ENCODE measurements at places on chromosomes 5 and 9.

- DNase-seq = no peak
Observed at GRCh38 chr5:112467485-112467884, 48.4 kb upstream of the EPB41L4A start.

- no peak for DNase-seq
Observed at GRCh38 chr5:163105456-163105855, 331.9 kb upstream of the CCNG1 start.

- no peak for DNase-seq
Observed at GRCh38 chr5:170466988-170467707, 36.7 kb upstream of the KCNIP1 start.

DNA sequence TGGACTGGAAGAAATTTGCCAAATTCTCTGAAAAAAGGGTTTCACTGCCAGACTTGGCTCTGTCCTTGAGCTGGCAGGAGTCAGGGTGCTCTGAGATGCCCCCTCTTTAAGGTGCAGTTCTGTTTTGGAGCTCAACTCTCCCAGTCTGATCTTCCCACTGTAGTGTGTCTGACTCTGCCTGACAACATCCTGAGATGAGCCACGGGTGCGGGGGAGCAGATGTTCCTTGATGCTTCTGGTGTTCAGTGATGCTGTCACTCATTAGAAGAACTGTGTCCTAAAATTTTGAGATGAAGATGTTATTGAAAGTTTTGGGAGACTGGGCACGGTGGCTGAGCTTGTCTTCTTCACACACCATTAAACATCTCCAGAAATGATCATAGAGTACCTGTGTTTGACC, 78.2 kb downstream of the BASP1 start:
- no peak for DNase-seq

DNA sequence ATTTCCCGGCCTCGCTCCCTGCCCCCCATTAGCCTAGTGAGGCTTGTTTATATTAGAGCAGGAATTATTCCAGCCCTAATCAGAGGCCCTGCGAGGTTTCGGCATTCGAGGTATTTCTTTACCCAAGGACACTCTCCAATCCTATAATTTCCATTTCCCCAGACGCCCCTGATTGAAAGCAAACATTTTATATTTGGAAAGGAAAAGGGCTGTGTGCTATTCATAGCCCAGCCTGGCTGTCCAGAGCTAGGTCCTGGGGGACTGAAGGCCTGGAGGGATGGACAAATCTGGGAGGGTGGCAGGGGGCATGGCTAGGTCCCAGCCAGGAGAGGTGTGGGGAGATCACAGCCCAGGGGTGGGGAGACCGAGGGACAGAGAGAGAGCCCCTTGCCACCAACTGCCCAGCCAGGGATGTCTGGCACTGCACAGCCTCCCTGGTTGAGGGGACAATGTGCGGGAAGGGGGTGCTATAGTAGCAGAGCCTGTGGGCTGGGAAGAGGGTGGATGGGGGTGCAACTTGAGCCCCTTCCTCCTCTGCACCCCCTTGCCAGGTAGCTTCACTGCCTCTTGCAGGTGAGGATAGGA, 125.1 kb downstream of the BARX1 start:
- DNase-seq = no peak

DNA sequence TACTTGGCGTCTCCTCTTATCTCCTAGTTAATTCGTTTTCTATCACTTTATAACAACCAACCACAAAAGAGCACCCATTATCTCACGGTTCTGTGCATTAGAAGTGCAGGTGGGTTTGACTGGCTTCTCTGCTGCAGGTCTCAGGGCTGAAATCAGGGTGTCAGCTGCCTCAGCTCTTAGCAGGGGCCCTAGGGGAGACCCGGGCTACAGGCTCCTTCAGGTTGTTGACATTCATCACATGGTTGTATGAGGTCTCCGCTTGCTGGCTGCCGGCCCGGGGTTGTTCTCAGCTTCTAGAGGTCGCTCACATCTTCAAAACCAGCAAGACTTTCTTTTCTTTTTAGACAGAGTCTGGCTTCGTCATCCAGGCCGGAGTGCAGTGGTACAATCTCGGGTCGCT, 2.9 kb upstream of the ZMYND19 start:
- DNase-seq = no peak

DNA sequence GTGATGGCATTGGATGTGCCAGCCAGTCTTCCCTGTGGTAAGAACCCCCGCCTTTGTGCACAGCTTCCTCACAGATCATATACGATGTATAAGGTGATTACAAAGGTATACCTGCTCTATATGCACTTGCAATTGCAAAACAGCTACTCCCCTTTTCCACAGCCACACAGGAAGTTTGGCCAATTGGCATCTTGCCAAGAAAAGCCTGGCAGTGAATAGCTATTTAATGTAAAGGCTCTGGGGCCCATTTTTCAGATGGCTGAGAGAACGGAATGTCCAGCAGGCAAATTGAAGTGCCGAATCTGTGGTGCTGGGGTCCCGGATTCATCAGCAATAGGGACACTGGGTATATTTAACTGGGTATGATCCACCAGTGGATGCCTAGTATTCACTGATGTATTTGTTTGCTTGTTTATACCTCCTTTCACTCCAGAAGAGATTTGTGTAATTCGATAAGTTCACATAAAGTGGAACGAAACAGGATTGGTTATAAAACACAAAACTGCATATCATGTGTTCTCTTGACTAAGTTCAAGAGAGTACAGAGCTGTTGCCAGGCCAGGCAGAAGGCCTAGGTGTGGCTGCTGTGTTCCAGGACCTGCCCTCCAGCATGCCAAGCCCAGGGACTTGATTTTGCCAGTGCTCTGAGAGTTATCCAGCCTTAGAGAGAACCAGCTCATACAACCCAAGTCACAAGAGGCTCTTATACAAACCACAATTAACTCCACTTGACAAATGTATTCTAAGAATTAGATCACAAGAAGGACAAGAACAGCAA, 27.7 kb upstream of the GABRP start:
- no peak for DNase-seq

DNA sequence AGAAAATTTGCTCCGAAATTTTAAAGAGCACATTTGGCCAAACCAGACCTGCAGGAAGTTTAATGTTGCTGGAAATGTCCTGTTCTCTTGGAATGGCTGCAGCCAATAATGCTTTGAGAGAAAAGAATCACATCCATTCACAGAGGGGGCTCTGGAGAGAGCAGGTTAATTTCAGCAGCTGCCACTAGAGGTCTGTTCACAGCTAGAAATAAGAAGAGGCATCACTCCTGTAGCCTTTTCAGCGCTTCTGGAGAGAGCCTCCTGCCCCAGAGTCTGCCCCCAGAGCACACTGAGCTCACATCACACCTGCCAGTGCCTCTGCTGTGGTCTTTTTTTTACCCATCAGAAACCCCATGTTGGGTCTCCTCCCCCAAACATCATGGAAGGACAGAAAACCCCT, 124.8 kb upstream of the RAD23B start:
- DNase-seq = peak; percentile 9

DNA sequence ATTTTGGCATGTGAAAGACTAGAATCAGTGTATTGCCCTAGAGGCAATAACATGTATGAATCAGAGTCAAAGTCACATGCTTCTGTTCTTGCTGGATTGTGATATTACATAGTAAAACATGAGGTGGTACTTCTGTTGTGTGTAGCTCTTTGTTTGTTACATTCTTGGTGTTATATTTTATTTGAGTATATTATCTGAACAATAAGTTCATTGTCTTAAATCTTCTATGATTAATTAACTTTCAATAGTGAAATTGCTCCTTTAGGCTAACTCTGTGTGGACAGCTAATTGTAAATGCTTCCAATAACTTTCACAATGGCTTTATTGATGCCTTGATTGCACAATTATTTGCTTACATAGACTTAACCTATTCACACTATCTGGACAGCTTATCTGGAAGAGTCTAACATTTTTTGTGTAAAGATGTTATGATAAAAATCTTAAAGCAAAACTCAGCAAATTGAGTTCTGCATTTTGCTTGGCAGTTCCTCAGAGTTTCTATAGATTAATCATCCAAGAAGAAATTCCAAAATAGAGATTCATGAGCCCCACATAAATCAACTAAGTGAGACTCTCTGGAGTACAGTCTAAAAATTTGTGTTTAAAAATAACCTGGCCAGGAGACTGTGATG, 239.6 kb upstream of the TUSC1 start:
- DNase-seq = no peak

DNA sequence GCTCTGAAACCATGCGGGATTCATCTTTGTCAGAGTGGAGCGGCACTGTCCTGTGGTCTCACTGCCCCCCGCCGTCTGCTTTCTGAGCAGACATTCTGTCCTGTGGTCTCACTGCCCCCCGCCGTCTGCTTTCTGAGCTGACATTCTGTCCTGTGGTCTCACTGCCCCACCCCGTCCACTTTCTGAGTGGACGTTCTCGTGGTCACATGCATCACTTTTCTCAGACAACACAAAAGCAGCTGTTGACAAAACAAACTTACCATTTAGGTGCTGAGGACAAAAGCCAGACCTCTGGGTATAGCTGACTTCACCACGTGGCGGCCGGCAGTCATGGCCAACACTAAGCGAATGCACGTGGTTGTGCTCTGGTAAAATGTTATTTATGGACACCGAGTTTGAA, 2.8 kb downstream of the LRRC14B start:
- no peak for DNase-seq

GRCh38 chr9:744790-745484, 96.6 kb upstream of the DMRT1 start:
- DNase-seq = no peak

DNA sequence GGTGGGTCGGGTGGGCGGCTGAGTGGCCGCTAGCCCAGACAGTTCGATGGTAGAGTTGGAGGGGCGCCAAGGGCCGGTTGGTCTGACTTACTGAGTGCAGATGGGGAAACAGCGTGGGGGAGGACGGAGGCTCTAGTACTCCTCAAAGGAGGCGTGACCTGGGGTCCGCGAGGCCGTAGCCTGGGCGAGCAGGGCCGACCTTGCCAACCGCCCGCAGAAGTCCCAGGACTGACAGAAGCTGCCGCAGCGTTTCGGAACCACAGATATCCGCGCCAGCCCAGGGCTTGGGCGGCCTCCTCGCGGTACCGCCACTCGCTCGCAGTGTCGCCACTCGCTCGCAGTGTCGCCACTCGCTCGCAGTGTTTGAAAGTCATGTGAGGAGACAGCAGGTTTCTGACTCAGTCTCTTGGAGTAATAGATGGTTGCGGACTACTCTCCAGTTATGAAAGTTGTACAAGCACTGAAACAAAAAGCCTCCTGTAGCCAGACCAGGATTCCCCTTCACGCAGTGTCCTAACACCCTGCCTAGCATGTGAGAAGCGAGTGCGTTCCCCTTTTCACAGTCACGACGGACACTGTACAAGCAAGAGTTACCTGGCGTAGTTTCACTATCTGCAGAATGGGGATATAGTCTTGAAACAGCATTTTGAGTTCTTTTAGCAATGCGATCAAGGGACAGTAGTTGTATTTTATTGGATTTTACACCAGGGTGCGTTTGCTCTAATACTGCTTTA, 674 bp downstream of the TMEM38B start:
- DNase-seq = peak; percentile 77

GRCh38 chr5:101539315-101539714, 636.2 kb upstream of the ST8SIA4 start:
- no peak for DNase-seq

DNA sequence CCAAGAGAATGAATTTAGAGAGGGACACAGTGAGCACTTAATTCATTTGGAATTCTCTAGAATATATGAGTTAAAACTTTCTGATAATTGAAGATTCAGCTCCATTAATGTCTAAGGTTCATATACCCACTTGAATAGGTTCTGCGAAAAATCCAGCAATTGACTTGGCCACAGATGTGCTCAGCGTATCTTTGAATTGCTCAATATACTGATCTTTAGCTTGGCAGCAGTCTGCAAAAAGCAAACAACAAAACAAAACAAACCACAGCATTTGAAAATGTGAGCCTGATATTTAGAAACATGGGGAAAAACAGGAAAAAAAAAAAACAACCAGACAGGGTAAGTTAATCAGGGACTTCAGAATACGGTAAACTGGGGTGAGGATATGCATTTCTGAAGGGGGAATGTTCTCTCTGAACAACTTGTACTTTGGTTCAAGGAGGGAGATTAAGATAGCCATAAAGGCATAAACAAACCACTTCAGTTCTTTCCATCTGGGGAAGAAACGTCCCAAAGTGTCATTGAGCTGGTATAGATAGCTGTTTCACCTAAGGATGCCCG, 21.4 kb downstream of the AGXT2 start:
- no peak for DNase-seq

- DNase-seq = no peak
Observed at GRCh38 chr5:87002485-87002884, 265.2 kb upstream of the RASA1 start.

GRCh38 chr5:145976431-145977155, 40.2 kb downstream of the SH3RF2 start:
- no peak for DNase-seq

DNA sequence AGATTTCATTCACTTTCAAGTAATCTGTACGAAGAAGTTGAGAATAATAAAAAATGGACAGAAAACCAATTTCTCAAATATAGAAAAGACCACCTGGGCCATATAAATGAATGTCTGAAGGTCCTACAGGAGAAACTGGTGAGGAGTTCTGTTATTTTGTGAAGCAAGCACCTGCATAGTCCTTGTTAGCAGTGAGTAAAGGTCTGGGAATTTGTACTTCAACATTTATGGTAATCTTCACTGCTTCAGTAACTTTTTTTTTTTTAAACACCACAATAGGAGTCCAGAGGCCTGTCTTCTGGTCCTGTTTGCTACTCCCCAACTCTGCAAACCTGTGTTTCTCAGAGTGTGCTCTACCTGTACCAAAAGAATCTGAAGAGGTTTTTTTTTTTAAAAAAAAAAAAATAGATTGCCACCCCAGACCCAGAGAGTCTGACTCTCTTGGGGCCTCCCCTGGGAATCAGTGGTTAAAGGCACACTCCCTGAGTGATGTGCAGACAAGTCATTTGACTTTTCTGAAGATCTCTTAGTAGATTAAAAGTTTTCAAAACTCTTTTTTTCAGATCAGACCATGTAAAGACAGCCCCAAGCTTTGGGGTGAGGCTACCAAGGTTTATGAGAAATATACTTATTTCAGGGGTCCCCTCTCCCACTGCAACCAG, 55.5 kb downstream of the FAM81B start:
- DNase-seq = no peak

DNA sequence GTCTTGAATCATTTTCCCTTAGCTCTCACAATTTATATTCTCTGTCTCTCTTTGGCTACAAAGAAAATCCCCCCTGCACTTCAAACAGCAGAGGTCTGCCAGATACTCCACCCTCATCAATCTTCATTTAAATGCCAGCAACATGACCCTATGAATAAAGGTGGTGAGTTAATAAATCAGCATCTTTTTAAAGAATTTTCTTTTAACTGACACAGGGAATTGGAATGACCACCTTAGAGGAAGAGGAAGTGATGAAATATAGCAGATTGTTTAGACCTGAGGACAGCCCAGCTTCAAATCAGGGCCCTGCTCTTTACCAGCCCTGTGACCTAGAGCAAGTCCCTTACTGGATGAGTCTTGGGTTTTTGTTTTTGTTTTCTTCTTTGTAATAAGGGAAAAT, 223.1 kb upstream of the PAPPA start:
- DNase-seq = no peak

- DNase-seq = no peak
Observed at GRCh38 chr5:105684799-105685198, 1985.9 kb downstream of the EFNA5 start.

GRCh38 chr9:88925481-88925880, 65.8 kb upstream of the S1PR3 start:
- DNase-seq = no peak
